ENCODE measurements at places on chromosomes 1 and 21.
A peak's percentile ranks its signal among the peaks of the same experiment; 100 is the strongest.

GRCh38 chr1:21077085-21077484 lies 99.6 kb downstream of the EIF4G3 start:
- no peak for DNase-seq

- DNase-seq: no peak
These were observed 8.3 kb upstream of the RUNX1 start for GRCh38 chr21:35057428-35057827.

GRCh38 chr1:84743896-84744295 lies 53.6 kb upstream of the SSX2IP start:
- DNase-seq: no peak

DNA sequence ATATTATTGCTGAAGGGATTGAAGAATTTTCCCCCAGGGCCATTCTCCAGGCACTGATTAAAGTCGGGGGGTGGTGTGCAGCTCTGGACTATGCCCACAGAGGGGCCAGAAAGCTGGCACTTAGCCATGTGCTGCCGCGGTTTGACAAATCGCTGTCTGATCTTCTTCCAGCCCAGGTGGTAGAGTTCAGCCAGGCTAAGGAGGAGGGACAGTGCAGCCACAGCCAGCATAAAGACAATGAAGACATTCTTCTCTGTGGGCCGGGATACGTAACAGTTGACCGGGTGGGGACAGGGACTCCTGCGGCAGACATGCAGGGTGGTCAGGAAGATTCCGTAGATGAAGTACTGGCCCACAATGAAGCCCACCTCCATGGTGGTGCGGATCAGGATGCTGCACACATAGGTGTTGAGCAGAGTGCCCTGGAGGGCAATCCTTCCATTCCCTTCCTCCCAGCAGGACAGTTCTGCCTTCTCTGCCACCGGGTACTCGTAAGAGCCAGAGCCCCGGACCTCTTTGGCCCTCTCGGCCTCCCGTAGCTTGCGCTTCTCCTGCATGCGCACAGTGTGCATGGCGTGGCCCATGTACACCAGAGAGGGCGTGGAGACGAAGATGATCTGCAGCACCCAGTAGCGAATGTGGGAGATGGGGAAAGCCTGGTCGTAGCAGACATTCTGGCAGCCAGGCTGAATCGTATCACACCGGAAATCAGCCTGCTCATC lies 1.9 kb downstream of the GJA5 start:
- no peak for DNase-seq

DNA sequence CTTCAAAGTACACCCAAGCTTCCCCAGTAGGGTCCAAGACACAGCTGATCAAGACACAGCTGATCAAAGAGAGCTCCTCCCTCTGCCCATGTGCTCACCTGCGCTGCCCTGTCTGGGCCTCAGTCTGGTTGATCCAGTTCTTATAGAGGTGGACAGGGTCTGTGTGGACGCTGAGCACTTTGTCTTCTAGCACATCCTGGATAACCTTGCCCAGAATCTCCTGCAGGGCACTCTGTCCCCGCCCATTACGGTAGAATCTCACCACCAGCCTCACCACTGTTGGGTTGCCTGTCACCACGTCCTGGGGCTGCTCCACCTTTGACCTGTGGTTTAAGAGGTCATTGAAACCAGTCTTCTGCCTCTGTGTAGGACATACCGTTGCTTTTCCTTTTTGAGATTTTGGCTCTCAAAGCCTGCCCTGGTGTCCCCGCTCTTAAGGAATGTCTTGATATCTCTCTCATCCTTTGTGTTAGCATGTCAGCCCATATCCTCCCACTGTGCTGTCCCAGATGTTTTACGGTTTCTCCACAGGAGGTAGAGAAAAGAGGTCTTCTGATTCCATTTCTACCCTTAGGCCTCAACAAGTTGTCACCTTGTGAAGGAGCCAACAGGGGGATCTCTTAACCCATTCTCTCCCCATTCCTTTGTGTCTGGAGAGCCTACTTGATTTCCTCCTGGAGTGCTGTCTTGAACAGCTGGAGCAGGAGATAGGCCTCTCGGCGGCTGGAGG lies 33.5 kb downstream of the IQGAP3 start:
- no peak for DNase-seq

GRCh38 chr1:3004285-3005205 lies 16.7 kb upstream of the ACTRT2 start:
- no peak for DNase-seq

DNA sequence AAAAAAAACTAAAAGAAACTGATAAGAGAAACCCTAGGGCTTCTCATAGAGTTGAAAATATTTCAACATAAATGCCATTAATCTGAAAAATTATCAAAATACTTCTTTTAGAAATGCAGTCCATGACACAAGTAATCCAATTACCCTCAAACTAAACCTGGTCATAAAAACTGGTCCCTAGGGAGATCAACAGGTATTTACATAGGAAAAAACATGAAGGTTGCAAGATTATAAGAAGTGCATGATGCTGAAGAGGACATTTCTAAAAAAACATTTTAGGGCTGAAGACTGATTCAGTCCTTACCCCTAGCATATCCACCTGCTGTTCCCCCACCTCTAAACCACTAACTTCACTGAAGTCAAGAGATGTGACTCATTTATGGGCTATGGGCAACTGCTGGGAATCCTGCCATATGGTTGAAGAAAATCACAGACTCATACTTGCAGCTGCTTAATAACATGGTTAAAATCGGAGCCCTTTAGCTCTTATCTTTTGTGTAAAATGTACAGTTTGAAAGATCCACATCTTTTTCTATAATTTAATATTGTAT lies 131.0 kb upstream of the RUNX1 start:
- DNase-seq: no peak

DNA sequence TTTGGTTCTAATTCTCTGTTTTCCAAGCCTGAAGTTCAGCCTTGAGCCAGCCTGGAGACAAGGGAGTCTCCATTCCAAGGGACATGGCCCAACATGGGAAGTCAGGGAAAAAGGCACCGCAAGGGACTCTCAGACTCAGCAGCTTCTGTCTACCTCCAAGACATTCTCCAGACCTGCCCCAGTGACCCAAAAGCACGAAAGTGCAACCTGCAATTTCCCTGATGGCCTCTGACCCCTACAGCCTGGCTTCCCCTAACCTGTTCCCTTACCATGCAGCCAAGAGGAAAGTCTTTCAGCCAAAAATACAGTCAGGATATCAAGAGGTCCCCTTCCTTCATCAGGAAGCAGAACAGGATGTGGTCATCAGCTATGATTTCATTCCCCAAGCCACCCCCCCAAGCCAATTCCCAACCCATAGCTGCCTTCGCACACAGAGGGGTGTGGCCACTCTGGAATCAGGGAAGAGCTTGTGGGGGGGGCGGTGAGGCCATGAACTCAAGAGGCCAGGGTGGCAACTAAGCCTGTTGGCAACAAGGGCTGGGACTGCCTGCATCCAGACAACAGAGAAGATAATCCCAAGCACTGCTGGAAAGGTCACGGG lies 59.2 kb downstream of the TIAM1 start:
- DNase-seq: no peak

GRCh38 chr1:241237873-241238272 lies 119.1 kb downstream of the RGS7 start:
- DNase-seq: no peak

GRCh38 chr1:206535853-206536188 lies 28.5 kb downstream of the RASSF5 start:
- DNase-seq: no peak

GRCh38 chr1:57727121-57727520 lies 303.3 kb upstream of the DAB1 start:
- no peak for DNase-seq

- DNase-seq: no peak
These were observed 150.1 kb downstream of the PLPP3 start for GRCh38 chr1:56429288-56429687.

- peak; percentile 2 for DNase-seq
These were observed 36.7 kb downstream of the ZNF695 start for GRCh38 chr1:246971090-246971721.

GRCh38 chr1:7019510-7019909 lies 234.3 kb downstream of the CAMTA1 start:
- no peak for DNase-seq

DNA sequence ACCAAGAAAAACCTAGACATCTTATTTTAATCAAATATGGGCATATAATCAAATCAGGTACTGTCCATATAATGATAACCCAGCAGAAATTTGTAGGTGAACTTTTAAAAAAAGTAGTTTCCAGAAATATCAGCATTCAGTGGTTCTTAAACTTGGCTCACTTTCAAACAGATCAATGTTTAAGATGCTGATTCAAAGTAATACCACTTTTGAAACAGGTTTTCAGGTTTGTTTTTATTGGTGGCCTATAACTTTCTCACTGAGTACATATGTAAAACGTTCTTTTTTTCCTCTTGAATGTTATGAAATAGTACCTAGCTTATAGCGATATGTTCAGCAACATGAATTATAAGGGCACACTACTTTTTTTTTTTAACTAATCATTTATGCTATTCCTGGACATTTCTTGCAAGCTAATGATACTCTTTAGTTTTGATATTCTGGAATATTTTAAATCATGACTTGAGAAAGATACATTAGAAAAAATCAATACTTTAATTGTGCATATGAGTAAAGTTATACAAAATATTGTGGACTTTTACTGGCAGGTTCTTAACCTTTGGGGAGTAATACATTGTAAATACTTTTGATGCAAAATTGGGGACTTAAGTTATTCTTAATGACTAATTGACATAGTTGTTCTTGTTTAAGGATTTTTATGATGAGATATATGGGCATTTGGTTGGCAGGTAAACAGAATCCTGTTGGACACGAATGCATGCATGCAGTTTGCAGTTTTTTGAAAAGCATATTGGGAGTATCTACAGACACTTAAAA lies 3.0 kb downstream of the NFIA start:
- no peak for DNase-seq

- no peak for DNase-seq
These were observed 68.1 kb downstream of the SPAG17 start for GRCh38 chr1:118116909-118117308.

DNA sequence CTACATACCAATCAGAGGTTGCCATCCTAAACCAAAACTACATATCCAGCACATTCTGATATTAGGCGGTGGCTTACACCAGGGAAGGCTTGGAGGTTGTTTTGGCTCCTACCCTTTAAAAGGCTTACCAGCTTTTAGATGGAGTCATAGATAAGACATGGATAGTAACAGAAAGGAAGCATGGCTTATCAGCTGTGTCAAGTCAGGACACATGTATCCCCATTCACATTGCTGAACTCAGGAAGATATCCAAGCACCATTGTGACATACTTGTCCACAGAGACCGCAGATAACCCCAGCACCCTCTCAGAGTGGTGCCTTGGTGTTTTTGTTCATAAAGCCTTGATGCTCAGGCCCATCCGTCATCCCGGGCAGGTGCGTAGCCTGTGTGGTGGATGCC lies 39.7 kb downstream of the ADARB1 start:
- no peak for DNase-seq

All from C1 segment of cervical spinal cord (tissue), 14 donors.